ENCODE measurements at places on chromosomes 3 and 15. TPM values are rescaled to one million over a fixed set of nuclear protein-coding genes. Genes with fewer than 3 reads are reported as not detected.

GRCh38 chr3:42658771-42659390, 5.4 kb downstream of the ZBTB47 start:
- H3K36me3 ChIP-seq: no peaks in the 10 kb centered on the region
- no peak overlapping the region for H3K4me3 ChIP-seq
- DNase-seq: no peak
- no peak overlapping the region for H3K27ac ChIP-seq
- no peaks in the 10 kb centered on the region for H3K27me3 ChIP-seq

DNA sequence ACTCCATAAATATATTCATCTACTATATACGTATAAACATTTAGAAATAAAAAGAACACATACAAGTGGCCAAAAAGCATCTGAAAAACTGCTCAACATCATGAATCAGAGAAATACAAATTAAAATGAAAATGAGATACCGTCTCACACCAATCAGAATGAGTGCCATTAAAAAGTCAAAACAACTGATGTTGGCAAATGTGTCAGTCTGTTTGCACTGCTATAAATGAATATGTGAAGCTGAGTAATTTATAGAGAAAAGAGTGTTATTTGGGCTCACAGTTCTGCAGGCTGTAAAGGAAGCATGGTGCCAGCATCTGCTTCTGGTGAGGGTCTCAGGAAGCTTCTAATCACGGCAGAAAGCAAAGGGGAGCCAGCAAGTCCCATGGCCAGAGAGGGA, 620.3 kb upstream of the CCDC54 start:
- H3K4me3 ChIP-seq: no peak overlapping the region
- no peaks in the 10 kb centered on the region for H3K36me3 ChIP-seq
- H3K27me3 ChIP-seq: no peaks in the 10 kb centered on the region
- no peaks in the 10 kb centered on the region for H3K4me1 ChIP-seq

- no peak overlapping the region for H3K4me3 ChIP-seq
- no peaks in the 10 kb centered on the region for H3K4me1 ChIP-seq
- H3K36me3 ChIP-seq: no peaks in the 10 kb centered on the region
These were observed 314.9 kb downstream of the CACNA2D3 start for GRCh38 chr3:54437271-54437670.

- no peak overlapping the region for H3K27ac ChIP-seq
- no peak for DNase-seq
- peaks cover 14% of the 10 kb centered on the region for H3K4me1 ChIP-seq
- H3K27me3 ChIP-seq: no peaks in the 10 kb centered on the region
- no peaks in the 10 kb centered on the region for H3K36me3 ChIP-seq
- no peak overlapping the region for H3K4me3 ChIP-seq
These were observed 210.3 kb upstream of the TPM1 start for GRCh38 chr15:62832231-62832630.

The MEX3B gene
- 29.5 TPM for total RNA-seq

DNA sequence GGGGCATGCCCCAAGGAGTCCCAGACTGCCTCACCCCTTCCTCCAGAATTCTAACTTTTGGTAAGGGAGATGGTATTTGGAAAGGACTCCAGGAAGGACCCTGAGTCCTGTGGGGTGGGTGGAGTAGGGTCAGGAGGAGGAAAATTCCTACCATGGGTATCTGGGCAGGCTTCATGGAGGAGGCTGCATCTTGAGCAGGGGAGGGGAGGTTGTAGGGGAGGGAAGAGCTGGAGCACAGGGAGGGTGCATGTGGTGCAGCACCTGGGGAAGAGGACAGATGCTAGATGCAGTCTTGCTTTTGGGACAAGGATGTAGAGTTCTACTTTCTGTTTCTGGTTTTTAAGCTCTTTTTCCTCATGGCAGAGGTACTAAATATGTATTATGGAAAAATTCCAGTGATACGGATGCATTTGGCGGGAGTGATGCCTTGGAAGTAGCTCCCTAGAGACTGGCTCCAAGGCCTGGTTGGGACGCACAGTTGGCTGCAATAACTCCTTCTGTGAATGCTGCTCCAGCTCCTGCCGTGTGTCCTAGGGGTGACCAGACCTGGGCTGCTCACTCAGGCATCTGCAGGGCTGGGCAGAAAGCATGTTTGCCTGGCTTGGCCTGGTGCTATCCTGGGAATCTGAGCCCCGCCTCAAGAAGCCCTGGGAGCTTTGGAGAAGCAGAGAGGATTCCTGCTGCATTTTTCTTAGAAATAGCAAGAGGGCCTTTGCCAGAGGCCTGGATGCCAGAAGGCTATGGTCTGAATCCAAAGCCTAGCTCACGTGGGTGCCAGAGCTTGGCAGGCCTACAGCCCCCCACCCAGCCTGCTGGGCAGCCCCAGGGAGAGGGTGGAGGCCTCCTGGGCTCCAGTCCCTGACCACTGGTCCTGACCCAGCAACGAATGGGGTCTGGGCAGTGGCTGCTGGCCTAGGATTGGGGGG, 10.1 kb downstream of the SEMA3F start:
- peaks cover 64% of the 10 kb centered on the region for H3K4me1 ChIP-seq
- DNase-seq: no peak
- H3K36me3 ChIP-seq: no peaks in the 10 kb centered on the region
- peak overlapping the region; percentile 56 for H3K27ac ChIP-seq
- no peak overlapping the region for H3K4me3 ChIP-seq

DNA sequence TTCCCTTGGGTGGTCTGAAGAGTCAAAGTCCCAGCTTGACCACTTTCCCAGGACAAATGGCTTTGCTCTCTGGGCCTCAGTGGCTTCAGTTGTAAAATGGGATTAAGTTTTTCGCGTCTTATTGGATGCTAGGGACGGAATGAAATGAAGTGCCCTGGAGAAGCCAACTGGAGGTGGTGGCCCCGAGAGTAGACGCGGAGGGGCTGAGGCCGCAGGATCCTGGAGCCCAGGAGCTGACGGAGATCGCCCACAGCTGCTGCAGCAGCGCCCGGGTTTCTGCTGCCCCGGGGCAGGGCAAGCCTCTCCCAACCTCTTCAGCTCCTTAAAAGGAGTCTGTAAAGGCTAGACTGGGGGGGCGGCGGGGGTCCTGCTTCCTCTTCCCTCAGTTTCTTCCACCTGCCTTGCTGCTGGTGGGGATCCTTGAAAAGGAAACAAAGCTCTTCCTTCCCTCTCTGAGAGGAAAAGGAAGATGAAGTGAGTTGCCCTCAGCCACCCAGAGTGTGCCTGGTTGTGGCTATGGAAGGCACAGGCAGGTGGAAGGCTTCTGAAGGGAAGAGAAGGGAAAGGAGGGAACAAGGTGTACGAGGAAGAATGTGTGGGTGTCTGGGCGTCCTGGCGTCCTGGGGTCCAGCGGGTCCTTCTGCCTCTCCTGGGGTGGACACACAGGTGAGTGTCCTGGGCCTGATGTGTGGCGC, 967 bp upstream of the BNC1 start:
- H3K4me1 ChIP-seq: peaks cover 5% of the 10 kb centered on the region
- H3K27me3 ChIP-seq: peaks cover 79% of the 10 kb centered on the region
- no peaks in the 10 kb centered on the region for H3K36me3 ChIP-seq
- peak overlapping the region; percentile 43 for H3K4me3 ChIP-seq
- H3K27ac ChIP-seq: no peak overlapping the region

GRCh38 chr3:117955196-117955595, 1079.5 kb downstream of the IGSF11 start:
- H3K4me1 ChIP-seq: peaks cover 14% of the 10 kb centered on the region
- H3K36me3 ChIP-seq: no peaks in the 10 kb centered on the region
- no peak for DNase-seq

DNA sequence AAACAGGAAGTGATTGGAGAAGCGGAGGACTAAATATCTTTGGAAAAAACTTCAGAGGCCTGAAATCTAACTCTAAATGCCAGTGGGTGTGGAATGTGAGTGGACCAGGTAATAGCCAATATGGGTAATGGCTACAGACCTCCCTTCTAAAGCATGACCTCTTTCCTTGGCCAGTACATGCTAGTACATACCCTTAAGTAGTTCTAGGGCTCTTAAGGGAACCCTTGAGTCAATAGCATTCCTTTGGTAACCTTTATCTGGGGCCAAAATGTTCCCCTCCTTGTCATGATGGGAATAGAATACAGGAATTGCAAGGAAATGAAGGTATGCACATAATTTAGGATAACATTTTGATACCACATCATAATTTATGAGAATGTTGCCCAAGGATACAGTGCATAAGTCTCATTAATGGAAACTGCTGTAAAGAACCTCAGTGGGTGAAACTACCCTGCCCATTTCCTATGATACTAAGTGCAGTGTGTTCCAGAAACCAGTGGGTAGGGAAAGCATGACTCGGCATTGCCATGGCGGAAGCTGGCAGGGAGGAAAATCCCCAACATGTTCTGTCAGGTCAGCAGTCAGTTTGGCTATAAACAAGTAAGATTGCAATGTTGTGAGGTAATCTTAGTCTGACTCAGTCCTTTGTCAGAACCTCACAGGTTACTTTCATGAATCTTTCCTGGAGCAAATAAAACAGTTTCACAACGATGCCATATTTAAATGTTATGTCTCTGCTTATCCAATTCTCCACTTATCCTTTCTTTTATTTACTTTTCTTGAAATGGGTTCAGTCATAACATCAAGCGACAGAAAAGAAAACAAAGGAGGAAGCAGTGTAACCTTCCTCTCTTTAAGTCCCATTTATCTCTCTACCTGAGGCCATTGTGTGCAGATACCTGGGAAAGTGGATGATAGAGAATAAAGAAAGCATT, 23.5 kb upstream of the RAP2B start:
- H3K4me1 ChIP-seq: no peaks in the 10 kb centered on the region
- H3K4me3 ChIP-seq: no peak overlapping the region
- no peaks in the 10 kb centered on the region for H3K36me3 ChIP-seq
- H3K27me3 ChIP-seq: no peaks in the 10 kb centered on the region
- H3K27ac ChIP-seq: no peak overlapping the region

GRCh38 chr3:160403796-160404470, 4.5 kb downstream of the SMC4 start:
- no peak overlapping the region for H3K27ac ChIP-seq
- peak overlapping the region; percentile 95 for H3K4me3 ChIP-seq
- no peak for DNase-seq
- peaks cover 38% of the 10 kb centered on the region for H3K36me3 ChIP-seq
- peaks cover 24% of the 10 kb centered on the region for H3K4me1 ChIP-seq
- H3K27me3 ChIP-seq: no peaks in the 10 kb centered on the region

The CATSPER2 gene
- 1.5 TPM for total RNA-seq

The GOLGA8G gene
- not detected for total RNA-seq

DNA sequence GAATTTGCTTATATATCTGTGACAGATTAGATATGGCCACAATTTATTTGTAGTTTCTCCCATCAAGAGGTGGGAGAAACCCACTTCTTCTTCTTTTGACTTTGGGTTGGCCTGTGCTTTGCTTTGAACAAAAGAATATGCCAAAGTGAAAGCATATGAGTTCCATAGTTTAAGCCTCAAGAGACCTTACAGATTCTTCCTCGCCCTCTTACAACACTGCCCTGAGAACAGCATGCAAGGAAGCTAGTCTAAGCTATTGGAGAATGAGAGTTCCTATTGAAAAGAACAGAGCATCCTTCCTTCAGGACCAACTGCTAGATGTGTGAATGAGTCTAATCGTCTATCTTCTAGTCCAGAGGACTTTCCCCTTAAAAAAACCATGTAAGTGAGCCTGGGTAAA, 394.8 kb downstream of the TUSC7 start:
- no peak for DNase-seq
- H3K36me3 ChIP-seq: no peaks in the 10 kb centered on the region
- H3K27me3 ChIP-seq: no peaks in the 10 kb centered on the region
- no peak overlapping the region for H3K27ac ChIP-seq
- peaks cover 19% of the 10 kb centered on the region for H3K4me1 ChIP-seq
- no peak overlapping the region for H3K4me3 ChIP-seq

- no peaks in the 10 kb centered on the region for H3K27me3 ChIP-seq
- no peaks in the 10 kb centered on the region for H3K4me1 ChIP-seq
- no peak overlapping the region for H3K4me3 ChIP-seq
- H3K36me3 ChIP-seq: no peaks in the 10 kb centered on the region
- no peak overlapping the region for H3K27ac ChIP-seq
- no peak for DNase-seq
These were observed 328.5 kb downstream of the NAALADL2 start for GRCh38 chr3:175187586-175187985.

GRCh38 chr15:96561593-96561992, 231.1 kb downstream of the NR2F2 start:
- H3K36me3 ChIP-seq: no peaks in the 10 kb centered on the region
- no peak overlapping the region for H3K4me3 ChIP-seq
- DNase-seq: no peak
- H3K27me3 ChIP-seq: no peaks in the 10 kb centered on the region

- H3K36me3 ChIP-seq: no peaks in the 10 kb centered on the region
- no peak for DNase-seq
- H3K27me3 ChIP-seq: peaks cover 57% of the 10 kb centered on the region
- peaks cover 16% of the 10 kb centered on the region for H3K4me1 ChIP-seq
- H3K27ac ChIP-seq: no peak overlapping the region
These were observed 2.0 kb upstream of the TNIK start for GRCh38 chr3:171462224-171462623.

The LRRC2 gene
- not detected for total RNA-seq

- no peaks in the 10 kb centered on the region for H3K36me3 ChIP-seq
- peak; percentile 84 for DNase-seq
- H3K4me3 ChIP-seq: no peak overlapping the region
- no peaks in the 10 kb centered on the region for H3K27me3 ChIP-seq
These were observed 59.6 kb upstream of the LMCD1 start for GRCh38 chr3:8441969-8442559.

DNA sequence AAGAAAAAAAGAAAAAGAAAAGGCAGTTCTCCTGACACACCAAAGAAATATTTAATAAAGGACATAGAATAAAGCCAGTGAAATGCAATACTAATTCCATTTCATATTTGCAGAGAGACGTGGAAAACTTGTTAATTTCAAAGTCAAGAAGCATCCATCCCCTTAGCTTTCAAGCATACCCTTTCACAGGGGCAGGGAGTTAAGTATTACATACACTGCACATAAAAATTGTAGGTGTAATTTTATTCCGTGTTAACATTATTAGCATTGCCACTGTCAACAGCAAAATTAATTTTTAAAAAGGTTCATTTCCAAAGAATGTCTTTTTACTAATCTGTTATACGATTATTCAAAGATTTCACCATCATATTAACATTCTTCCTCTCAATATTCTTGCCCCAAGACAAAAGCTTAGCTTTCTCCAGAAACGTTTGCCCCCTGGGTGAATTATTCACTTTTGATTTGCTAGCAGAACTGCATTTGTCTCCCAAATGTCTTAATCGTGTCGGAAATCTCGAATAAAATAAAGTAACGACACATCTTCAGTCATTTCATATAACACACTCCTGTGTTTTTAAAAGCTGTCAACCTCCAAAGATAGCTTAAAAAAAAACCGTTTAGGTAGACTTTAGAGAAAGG, 517.9 kb downstream of the MECOM start:
- H3K4me3 ChIP-seq: peak overlapping the region; percentile 48
- no peak for DNase-seq
- peaks cover 75% of the 10 kb centered on the region for H3K27me3 ChIP-seq

- H3K27me3 ChIP-seq: no peaks in the 10 kb centered on the region
- no peaks in the 10 kb centered on the region for H3K36me3 ChIP-seq
- H3K4me3 ChIP-seq: no peak overlapping the region
These were observed 72.4 kb upstream of the FGF12 start for GRCh38 chr3:192799721-192800120.

- DNase-seq: no peak
- peaks cover 5% of the 10 kb centered on the region for H3K4me1 ChIP-seq
- no peak overlapping the region for H3K27ac ChIP-seq
These were observed 109.6 kb upstream of the SEMA6D start for GRCh38 chr15:47607695-47608094.

The DNAH12 gene
- total RNA-seq: 0.02 TPM

- H3K4me3 ChIP-seq: no peak overlapping the region
- H3K27me3 ChIP-seq: peaks cover 77% of the 10 kb centered on the region
These were observed 3.4 kb upstream of the DGKG start for GRCh38 chr3:186365202-186365974.

All from neural progenitor cell (in vitro differentiated cells).